ENCODE measurements at places on chromosomes 16 and 17.

- DNase-seq: peak; percentile 57
These were observed 13.7 kb downstream of the MYO15B start for GRCh38 chr17:75601057-75601987.

DNA sequence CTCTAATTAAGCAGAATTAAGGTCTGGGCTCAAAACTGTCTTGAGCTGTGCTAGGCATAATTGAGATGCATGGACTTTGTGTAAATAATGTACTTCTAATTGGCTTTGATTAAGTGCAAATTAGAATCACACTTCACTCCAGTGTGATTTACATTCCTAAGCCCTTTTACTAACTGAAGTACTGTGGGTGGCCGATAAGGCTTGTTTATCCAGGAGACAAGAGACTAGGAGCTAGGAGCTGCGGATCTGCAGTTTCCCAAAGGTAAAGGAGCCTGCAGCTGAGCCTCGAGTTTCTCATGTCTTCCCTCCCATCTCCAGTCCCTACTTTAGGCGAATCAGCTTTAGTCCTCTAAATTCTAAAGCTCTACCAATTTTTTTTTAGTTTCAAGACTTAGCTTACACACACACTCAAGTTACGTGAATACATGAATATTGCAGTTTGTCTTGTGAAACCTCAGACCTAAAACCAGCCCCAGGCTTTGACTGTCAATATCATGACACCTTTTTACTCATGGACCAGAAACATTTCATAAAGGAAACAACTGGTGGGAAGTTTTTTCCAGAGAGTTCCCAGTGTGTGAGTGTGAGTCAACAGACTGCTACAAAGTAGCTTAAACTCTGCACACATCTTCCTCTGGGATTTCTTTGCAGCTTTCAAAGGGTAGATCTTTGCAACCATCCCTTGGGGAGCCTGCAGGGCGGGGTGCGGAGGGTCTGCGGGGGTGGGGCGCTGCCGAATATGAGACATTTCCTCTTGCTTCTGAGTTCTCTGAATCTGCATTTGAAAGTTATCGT, 113.9 kb upstream of the TBX2 start:
- no peak for DNase-seq

- no peak for DNase-seq
These were observed 31.4 kb upstream of the CORO6 start for GRCh38 chr17:29653995-29654714.

DNA sequence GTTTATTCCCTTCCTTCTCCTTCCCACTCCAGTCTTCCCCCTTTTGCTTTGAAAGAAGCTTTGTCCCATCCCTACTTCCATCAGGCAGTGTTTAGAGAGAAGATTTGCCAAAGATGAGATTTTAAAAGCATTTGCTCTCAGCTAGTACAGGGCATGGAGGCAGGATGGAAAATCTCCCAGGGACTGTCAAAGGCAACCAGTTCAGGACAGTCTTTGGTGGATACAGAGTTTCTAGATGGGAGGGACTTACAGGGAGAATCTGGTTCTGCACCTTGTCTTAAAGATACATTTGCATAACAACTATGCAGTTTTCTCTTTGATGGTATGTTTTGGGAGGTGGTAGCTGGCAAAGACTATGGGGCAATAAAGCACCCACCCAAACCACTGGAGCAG, 26.2 kb downstream of the CHD9 start:
- no peak for DNase-seq

- DNase-seq: no peak
These were observed 72.4 kb downstream of the PGS1 start for GRCh38 chr17:78450696-78451345.

- DNase-seq: peak; percentile 67
These were observed 35.4 kb upstream of the LITAF start for GRCh38 chr16:11621920-11622651.

DNA sequence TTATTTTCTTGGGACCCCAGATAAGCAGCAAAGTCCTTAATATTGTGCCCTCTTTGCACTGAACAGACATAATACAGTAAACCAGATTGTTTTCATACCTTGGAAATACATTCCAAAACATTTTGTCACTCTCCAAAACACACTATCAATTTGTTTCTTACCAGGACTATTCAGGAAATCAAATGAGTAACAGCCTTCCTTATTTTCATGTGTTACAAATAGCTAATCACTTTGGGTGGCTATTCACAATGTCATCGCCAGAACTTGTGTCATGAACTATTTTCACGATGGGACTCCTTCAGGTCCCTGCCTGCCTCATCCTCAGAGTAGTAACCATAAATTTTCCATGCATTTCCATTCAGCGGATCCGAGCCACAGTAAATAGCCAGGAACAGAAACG, 104.5 kb downstream of the MAP2K6 start:
- no peak for DNase-seq

GRCh38 chr17:50731575-50732460, 12.4 kb downstream of the LUC7L3 start:
- DNase-seq: no peak

- no peak for DNase-seq
These were observed 1.4 kb upstream of the TENT4B start for GRCh38 chr16:50151756-50152155.

GRCh38 chr16:80317599-80318037, 223.2 kb upstream of the DYNLRB2 start:
- DNase-seq: no peak

DNA sequence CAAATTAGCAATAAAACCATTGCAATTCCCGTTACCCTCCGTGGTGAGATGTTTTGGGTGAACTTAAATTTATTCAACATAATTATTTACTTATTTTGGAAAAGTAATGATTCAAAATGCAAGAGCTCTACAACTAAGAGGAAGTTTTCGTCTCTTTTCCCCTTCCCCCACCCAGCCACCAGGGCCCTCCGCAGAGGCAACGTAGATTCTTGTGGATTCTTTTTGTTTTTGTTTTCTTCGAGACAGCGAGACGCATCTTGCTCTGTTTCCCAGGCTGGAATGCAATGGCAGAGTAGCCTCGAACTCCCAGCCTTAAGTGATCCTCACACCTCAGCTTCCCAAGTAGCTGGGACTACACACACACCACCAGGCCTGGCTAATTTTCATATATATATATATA, 19.2 kb downstream of the CCDC40 start:
- no peak for DNase-seq

- DNase-seq: no peak
These were observed 4.8 kb downstream of the SPNS2 start for GRCh38 chr17:4503283-4504025.

DNA sequence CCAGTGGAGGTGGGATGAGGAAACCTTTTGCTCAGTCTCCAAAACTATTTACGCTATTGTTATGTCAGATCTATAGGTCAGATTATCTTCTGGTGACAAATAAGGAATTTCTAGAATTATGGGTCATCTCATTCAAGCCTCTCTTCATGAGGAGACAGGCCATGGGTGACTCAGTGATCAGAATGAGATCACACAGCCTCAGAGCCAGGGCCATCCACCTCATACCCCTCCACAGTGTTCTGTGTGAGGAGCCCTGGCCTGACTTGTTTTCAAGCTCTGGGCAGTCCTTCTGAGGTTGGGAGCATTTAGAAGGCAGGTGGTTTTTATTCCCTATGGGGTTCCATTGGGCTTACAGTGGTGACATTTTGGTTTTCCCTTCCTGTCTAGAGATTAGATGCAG, 26.5 kb downstream of the YPEL2 start:
- no peak for DNase-seq

DNA sequence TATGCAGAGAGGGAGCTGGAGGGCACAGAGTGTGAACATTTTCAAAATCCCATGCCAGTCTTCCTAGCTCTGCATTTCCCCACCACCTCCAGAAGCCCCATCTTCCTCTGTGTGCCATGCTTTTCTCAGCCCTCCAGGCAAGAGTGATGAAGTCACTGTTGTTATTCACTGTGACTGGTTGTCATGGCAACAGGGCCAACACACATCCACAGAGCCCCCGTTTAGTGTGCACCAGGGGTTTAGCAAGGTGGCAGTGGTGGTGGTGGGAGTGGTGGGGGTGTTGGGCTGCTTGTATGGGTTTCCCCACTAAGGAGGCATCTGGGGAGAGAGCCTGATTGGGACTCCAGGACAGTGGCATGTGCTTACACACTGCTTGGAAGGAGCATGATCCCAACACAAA, 309.9 kb upstream of the ASIC2 start:
- DNase-seq: no peak

- no peak for DNase-seq
These were observed 23.7 kb upstream of the BCO1 start for GRCh38 chr16:81214745-81215166.

- DNase-seq: peak; percentile 38
These were observed 2.4 kb downstream of the SPN start for GRCh38 chr16:29665294-29666077.

- no peak for DNase-seq
These were observed 22.1 kb downstream of the PMFBP1 start for GRCh38 chr16:72149676-72150464.

- DNase-seq: no peak
These were observed 10.4 kb downstream of the NHERF1 start for GRCh38 chr17:74758848-74759168.

- DNase-seq: peak; percentile 61
These were observed 65.9 kb downstream of the EMP2 start for GRCh38 chr16:10514369-10515055.

- DNase-seq: no peak
These were observed 21.1 kb downstream of the TMC5 start for GRCh38 chr16:19438739-19439138.
